ENCODE measurements at places on chromosomes 2 and 18.

DNA sequence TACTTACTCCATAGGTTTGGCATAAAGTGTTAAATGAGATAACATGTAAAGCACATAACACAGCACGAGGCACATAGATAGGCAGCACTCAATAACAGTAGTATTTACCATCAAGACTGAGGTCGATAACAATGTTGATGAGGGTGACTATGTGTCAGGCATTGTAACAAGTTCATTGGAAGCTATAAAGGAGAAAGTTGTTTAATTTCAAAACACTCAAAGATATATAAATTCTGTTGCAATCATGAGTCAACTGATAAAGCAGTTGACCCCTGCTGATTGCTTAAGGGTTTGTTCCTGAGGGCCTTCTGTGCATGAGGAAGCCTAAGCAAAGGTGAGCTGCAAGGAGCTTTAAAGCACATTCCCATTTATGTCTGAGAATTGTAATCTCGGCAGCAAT, 760.5 kb downstream of the SATB2 start:
- DNase-seq: no peak

GRCh38 chr2:49225126-49225525, 70.8 kb upstream of the FSHR start:
- no peak for DNase-seq

- no peak for DNase-seq
These were observed 8.1 kb downstream of the SP9 start for GRCh38 chr2:174342686-174343342.

- DNase-seq: no peak
These were observed 96.5 kb downstream of the MYT1L start for GRCh38 chr2:2234398-2235195.

DNA sequence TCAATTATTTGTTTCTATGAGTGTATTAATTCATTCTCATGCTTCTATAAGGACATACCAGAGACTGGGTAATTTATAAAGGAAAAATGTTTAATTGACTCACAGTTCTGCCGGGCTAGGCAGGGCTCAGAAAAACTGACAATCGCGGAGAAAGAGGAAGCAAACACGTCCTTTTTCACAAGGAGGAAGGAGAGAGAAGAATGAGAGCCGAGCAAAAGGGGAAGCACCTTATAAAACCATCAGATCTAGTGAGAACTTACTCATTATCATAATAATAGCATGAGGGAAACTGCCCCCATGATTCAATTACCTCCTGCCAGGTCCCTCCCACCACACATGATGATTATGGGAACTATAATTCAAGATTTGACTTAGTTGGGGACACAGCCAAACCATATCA, 294.0 kb downstream of the DSC3 start:
- DNase-seq: no peak

- DNase-seq: no peak
These were observed 150.5 kb downstream of the MBP start for GRCh38 chr18:76982038-76982437.

DNA sequence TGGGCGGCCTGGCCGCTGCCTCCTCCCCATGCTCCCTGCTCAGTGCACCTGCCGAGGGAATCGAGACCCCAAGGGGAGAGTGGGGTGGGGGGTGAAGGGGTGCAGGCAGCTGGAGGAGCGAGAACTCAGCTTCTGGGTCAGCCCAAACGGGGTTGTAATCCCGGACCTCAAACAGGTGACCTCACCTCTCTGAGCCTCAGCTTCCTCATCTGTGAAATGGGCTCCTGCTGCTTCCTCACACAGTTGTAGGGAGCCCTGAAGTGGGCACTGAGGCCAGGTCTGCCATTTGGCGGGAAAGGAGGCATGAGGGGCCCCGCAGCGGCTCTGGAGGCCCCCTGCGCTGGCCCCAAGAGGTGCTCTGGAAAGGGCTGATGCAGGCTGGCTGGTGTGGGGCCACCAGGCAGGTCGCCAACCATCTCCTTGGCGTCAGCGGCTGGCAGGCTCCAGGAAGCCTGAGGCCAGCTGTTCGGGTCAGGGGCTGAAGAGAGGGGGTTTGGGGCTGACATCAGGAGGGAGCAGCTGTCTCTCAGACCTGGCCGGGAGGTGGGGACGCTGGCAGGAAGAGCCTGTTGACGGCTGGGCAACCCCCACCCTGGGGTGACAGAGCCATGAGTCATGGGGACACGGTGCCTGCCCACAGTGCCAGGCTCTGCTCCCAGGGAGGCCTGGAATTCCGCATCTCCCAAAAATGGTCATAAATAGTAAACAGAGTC, 4.9 kb downstream of the KLHL30 start:
- no peak for DNase-seq

DNA sequence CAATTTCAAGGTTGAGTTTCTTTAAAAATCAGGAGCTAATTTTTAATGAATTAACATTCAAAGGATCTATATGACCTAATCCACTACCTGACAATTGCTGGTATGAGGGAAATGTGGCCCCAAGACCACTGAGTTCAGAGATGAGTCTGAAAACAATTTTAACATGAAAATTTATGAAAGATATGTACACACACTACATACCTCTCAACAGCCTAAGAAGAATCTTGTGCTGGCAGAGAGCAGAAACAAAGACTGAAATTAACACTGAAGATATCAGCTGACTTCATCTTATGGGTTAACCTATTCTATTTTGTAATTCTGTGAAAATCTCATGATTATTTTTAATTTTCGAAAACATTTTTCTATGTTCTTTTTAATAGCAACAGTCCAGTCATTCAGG, 1.7 kb downstream of the FAP start:
- DNase-seq: no peak

DNA sequence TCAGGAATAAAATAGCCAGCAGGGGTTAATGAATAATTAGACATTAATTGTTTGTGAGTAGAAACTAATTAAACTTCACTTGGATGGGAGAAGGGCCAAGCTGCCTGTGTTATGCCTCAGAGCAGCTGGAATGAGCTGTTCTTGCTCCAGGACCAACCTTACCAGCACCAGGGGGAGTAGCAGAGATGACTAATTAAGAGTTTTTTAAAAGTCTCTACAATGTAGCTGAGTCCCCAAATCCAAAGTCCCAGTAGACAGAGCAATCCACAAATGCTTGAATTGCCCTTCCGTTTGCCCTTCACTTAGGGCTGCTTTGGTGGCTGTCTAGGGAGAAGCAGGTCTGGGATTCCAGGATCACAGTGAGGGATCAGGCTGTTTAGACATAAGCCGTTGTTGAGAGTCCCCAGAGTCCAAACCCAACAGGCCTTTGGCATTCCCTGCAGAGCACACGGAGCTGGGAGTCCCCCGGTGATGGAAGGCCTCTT, 59.4 kb downstream of the RHOB start:
- DNase-seq: no peak

- no peak for DNase-seq
These were observed 7.1 kb downstream of the COX7A2L start for GRCh38 chr2:42353792-42354429.

DNA sequence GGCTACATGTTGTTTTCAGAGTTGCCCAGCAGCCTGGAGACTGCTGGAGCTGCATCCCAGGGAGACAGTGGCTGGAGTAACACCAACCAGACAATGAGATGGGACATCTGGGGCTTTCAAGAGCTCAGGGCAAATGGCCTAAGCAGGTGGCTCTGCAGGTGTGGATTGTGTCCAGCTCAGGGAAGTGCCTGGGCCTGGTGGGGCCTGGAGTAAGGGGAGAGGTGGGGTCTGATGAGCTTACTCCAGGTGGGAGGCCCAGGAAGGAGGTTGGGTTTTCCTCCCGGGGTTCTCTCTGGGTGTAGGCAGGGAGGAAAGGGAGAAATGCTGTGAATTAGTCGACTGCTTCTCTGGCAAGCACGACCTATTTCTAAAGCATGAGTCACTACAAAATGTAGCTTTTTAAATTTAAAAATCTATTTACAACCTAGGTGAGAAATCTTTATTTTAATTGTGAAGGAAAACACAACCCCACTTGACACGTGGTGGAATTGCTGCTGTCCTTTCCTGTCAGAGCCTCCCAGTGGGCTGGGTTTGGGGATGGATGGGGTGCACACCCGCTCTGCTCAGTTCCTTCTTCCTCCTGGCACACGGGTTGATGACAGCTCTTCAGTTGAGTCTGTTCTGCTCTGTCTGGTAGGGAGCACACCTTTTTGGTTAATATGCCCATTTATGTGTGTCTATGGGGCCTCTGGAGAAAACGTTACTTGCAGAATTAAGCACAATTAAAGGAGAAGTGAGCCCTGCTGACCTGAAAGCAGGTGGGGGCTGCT, 81.6 kb downstream of the SH3RF3 start:
- no peak for DNase-seq

DNA sequence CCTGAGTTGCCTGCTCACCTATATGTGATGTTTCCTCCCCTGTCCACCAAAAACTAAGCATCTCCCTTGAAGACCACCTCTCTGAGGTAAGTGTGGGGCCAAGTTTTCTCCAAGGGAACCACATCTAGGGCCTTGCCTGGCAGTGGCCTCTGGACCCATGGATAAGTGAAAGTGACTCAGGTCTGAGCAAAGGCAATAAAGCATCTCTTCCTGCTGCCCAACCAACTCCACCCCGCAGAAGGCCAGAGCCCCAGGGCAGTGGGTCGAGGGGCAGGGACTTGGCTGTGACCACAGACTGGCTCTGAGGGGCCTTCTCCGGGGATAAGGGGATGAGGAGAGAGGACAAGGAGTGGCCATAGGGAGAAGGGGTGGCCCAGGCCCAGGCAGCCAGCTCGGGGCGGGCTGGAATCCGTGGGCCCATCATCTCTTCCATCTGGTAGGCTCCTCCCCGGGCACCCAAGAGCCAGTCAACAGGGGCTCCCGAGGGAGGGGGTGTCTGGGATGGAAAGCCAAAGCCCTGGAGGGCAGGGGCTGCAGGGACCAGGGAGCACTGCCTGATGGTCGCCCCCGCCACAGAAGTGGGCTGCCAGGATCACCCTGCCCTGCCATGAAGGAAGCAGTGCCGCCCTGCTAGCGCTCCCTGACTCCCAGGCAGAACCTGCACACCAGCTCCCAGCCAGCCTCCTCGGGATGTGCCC, 33.4 kb downstream of the EMX1 start:
- no peak for DNase-seq

GRCh38 chr2:191938779-191939178, 91.9 kb upstream of the CAVIN2 start:
- DNase-seq: no peak

- DNase-seq: no peak
These were observed 250.7 kb downstream of the NAPG start for GRCh38 chr18:10776493-10776892.

DNA sequence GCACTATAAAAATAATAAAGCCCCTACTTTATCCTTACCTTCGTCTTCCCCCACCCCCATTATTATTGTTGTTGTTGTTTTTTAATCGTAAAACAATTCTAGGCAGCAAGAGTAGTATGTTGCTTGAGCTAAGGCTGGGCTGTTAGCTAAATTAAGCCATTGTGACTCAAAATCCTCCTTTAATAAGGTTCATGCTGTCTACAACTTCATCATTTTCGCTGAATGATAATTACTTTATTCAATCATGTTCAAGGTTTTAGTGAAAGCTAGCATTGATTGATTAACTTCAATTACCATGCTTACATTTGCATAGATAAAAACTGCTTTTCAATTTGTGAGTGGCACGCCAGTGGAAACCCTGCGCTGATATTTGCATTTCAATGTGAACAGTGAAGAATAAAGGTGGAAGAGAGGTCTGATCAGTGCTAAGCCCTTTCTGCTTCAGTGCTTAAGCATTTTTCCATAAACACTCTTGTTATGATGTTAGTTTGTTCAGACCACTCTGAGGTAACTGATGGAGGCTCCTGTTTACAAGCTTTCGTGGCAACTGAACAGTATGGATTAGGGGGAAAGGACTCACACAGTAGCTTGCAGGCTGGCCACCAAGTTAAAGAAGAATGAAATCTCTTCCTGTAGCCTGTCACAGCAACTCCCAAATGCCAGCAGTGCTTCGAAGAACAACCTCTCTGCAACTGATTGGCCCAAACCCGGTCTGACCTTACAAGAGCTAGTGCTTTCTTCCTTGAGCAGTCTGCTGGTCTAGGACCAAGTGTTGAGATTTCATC, 156.8 kb downstream of the GPD2 start:
- no peak for DNase-seq

DNA sequence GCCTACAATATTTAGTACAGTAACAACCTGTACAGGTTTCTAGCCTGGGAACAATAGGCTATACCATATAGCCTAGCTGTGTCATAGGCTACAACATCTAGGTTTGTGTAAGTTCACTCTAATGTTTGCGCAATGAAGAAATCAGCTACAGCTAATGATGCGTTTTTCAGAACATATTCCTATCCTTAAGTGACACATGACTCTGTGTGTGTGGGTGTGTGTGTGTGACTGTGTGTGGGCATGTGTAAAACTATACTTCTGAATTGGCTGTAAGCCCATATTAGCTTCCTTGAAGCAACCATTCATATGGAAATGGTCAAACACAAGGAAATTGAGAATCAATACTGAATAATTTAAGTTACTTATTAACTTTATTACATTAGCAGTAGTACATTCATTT, 120.8 kb upstream of the SULT1C3 start:
- no peak for DNase-seq

DNA sequence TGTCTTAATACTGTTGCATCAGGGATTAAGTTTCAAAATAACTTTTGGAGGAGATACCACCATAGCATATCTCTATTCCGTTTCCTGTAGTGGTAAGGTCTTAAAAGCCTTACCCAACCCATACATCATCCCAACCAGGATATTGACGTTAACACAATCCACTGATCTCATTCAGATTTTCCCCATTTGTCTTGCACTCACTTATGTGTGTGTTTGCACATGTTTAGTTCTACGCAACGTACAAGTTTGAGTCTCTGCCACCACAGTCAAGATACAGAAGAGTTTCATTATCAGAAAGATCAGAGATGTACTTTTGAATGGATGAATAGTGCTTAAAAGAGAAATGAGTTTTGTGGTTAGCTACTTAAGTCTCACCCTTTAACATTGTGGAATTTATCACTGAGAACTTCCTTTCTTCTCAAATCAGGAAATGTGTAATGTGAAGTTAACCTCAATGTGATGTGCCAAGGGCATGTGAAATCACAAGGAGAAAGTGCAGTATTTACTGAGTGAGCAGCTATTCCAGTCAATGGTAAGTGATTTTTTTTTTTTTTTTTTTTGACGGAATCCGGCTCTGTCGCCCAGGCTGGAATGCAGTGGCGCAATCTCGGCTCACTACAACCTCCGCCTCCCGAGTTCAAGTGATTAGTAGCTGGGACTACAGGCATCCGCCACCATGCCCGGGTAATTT, 69.2 kb upstream of the EPHA4 start:
- DNase-seq: no peak

- DNase-seq: no peak
These were observed 164.2 kb downstream of the ANTXR1 start for GRCh38 chr2:69177063-69177771.

GRCh38 chr2:213015387-213016165, 135.8 kb downstream of the IKZF2 start:
- no peak for DNase-seq

DNA sequence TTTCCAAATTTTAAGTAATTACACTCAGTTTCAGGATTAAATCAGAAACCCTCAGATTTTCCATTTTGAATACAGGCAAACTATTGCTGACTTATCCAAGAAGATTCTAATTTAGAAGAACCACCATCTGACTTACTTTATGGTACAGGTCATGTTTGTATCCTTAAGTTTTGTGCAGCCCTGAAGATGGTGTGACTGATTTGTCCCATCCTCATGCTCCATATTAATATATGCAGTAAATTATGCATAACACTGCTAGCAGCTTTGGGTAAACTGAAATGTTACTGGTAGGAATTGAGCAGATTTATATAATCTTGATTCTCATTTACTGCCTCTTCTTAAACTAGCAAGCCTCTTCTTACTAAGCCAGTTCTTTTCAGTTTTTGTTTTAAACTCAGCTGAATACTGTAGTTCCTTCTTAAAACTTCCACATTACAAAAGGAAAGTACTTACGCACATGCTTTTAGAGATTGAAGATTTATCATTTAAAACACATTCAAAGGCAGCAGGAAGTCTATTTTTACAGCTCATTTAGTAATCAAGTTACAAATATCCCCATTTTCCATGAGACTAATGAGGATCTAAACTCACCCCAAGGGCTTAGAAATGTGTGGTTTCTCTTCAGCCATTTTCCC, 25.7 kb downstream of the MEX3C start:
- no peak for DNase-seq
